ENCODE measurements at places on chromosomes 7 and 10. TPM values are rescaled to one million over a fixed set of nuclear protein-coding genes. Genes with fewer than 3 reads are reported as not detected.

FOXK1 gene
- total RNA-seq, result 13.1 TPM

GRCh38 chr7:143398616-143399015, 10.0 kb downstream of the EPHA1 start:
- DNase-seq, result no peak

GRCh38 chr7:128882134-128882533, 19.5 kb downstream of the ATP6V1F start:
- peak; percentile 9 for DNase-seq

GRCh38 chr7:39605087-39605486, 18.3 kb upstream of the RALA start:
- DNase-seq, result no peak

- no peak for DNase-seq
Measured at GRCh38 chr7:90958647-90959046, 305.6 kb upstream of the FZD1 start.

GRCh38 chr7:151308791-151309190, 32.8 kb upstream of the NUB1 start:
- DNase-seq, result no peak

Measured in ovary (tissue), 10 donors.